ENCODE measurements at places on chromosomes 11 and 22.

GRCh38 chr11:59773083-59773440 is 17.9 kb downstream of the STX3 start:
- no peak for DNase-seq

GRCh38 chr22:24436553-24436952 is 9.2 kb downstream of the ADORA2A start:
- DNase-seq = no peak

- no peak for DNase-seq
Observed at GRCh38 chr11:95256321-95256779, 25.3 kb upstream of the SESN3 start.

GRCh38 chr11:116510886-116511650 is 261.7 kb downstream of the BUD13 start:
- DNase-seq = no peak

DNA sequence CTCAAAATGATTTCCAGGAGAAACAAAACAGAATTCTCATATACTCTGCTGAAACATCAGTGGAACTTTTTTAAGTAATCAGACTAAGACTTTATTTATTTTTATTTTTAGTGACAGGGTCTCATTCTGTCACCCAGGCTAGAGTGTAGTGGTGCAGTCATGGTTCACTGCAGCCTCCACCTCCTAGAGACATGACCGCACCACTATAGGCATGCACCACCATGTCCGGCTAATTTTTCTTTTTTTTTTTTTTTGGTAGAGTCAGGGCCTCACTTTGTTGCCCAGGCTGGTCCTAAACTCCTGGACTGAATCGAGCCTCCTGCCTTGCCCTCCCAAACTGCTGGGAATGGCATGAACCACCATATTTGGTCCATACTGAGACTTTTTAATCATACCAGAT is 42.9 kb downstream of the PRDM10 start:
- no peak for DNase-seq

All from sigmoid colon (tissue), 7 donors.